ENCODE measurements at places on chromosomes 6 and 20.

GRCh38 chr20:10376270-10377075 is 57.5 kb downstream of the MKKS start:
- DNase-seq = no peak

DNA sequence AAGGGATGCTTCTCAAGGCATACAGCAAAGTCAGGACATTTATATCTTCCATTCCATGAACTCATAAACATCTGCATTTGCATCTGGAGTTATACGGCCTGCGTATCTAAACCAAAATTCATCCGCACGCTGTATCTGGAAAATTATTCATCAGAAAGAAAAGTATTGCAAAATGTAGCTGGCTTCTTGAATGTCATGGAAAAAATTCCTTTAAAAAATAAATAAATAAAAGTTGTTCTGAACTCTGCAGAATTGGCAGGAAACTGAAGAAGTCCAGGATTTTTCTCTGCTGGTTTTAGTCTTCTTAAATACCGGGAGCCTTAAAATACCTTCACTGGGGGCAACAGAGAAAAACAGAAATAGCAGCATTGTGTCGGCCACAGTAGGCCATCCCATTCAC is 23.7 kb upstream of the FOXF2 start:
- DNase-seq = no peak

GRCh38 chr20:49268600-49269365 is 9.1 kb downstream of the ZNFX1 start:
- no peak for DNase-seq

DNA sequence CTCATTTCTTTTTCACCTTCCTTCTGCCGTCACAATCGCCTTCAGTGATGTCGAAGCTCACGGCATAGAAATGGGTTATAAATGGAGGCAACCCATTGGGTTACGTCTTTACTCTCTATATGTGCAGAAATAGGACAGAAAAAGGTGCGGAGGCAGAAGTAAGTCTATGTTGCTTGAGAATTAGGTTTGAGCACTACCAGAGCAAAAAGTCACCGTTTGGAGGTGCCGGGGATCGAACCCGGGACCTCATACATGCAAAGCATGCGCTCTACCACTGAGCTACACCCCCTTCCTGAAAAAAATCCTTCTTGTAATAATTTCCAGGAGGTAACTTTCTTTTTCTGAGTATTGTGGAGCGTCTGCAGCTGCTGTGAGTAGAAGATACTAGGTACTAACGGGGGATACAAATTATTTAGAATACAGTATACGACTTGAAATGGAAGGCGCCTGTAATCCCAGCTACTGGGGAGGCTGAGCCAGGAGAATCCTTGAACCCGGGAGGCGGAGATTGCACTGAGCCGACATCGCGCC is 134.2 kb downstream of the TRIM27 start:
- DNase-seq = no peak

GRCh38 chr20:18287546-18287914 is 797 bp upstream of the ZNF133 start:
- no peak for DNase-seq

DNA sequence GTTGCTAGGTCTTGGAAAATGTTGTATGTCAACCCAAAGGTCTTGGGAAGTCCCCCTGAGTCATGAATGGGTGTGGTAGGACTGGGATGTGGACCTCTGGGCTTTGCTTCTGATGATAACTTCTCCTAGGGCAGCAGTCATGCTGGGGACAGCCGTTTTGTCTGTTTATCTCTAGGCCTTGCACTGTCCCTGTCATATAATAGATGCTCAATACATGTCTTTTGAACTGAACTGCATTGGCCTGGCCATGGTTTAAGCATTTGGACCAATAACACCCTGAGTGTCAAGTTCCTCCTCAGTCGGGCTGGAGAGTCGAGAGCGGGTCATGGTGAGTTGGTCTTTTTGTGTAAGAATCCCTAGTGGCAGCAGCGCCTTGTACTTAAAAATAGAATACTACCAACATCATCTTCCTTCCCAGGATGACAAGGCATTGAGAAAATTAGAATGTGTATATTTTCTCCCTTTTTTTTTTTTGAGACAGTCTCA is 43.1 kb downstream of the E2F3 start:
- DNase-seq = no peak

GRCh38 chr20:4736875-4737274 is 15.2 kb downstream of the PRND start:
- DNase-seq = no peak

DNA sequence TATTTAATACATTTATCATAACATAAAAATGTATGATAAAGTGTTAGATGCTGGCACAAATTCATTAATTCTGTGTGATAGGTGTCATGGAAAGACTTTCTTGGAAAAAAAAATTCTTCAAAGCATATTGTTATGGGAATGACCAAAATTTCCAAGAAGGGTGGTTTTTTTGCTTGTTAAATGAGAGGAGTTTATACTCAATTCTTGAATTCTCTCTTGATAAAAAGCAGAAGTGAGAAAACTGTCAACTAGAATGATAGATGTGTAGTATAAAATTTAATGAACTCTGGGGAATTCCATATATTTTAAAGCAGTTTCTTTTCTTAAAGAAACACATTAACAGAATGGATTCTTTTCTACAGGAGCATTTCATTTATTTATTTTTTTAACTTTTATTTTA is 62.0 kb upstream of the SNAP91 start:
- no peak for DNase-seq

- no peak for DNase-seq
Measured at GRCh38 chr6:89932245-89932802, 38.1 kb downstream of the GJA10 start.

GRCh38 chr20:37627767-37628130 is 66.1 kb upstream of the CTNNBL1 start:
- no peak for DNase-seq

DNA sequence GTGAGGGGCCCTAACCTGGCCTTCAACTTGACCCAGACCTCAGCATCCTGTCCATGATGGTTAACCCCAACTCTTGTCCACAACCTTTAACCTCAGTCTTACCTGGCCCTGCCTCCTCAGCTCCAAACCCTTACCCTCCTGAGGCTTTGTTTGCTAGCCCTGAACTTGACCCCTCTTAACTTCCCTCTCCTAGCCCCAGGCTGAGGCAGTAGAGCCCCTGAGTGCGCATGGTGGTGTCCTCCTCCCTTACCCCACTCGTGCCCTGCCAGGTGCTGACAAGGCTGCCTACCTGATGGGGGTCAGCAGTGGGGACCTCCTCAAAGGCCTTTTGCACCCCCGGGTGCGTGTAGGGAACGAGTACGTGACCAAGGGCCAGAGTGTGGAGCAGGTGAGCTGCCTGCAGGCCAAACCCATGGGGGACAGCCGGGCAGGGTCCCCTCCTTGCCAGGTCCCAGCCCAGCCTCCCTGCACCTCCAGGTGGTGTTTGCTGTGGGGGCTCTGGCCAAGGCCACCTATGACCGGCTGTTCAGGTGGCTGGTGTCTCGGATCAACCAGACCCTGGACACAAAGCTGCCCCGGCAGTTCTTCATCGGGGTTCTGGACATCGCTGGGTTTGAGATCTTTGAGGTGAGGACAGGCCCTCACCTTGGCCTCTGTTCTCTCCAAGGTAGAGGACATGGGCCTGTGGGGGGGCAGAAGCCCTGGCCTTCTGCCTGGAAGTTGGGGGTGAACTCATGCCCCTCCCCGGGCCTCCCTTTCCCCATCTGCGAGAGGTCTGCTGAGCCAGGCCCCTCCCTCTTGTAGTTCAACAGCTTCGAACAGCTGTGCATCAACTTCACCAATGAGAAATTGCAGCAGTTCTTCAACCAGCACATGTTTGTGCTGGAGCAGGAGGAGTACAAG is 31.9 kb downstream of the MYH7B start:
- no peak for DNase-seq

DNA sequence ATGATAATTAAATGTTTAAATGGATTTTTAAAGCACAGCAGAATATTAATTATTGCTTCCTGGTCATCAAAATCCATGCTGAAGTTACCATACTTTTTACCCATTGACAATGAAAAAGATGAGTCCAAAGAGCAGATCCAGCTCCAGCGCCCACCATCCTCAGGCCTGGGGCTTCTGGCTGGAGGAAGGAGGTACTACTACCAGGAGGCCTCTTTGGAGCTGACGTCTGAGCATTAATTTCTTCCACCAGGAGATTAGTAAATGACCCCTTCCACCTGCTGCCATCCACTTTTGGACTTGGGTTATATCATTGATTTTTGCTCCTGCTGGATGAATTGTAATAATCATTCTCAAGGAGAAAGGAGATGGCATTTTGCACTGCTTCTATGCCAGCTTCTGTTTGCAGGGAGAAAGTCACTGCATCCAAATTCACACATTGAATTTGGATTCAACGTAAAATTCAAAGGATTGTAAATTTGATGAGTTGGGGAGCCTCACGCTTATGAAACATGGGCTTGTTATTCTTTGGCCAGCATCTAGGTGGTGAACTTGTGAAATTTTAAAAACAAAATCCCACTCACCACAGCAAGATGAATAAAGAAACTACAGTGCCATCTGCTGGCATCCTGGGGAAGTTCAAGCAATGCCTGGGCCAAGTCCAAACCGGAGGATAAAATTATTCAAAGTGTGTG is 121.8 kb downstream of the SASH1 start:
- DNase-seq = no peak

DNA sequence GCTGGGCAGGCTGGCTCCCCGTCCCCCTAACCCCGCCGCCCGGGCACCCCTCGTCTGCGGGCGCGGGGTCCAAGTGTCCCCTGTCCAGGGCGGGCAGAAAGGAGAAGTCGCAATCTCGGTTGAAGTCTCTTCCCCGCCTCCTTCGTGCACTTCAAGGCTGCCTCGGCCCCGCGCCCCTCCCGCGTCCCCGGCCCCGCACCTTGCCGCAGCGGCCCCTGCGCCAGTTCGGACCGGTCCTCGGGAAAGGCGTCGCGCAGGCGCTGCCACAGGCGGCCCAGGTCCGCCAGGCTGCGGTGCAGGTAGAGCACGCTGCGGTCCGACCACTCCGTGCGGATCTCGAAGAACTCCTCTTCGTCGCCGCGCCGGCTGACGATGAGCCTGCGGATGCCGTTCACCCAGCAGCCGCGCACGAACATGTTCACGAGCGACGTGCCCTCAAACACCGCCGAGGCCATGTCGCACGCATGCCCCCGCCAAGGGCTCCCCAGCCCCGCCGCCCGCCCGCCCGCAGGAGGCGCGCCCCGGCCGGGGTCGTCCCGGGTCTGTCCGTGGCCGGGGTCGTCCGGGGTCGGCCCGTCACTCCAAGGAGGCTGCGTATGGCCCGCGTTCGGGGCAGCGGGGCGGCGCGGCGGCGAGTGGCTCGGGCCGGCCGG is at the start of gene PXDC1:
PXDC1 (minus strand) TSS at position 637 of the 653 bp plus-strand sequence; CDS start at position 455, 182 bp downstream.
- peak; percentile 34 for DNase-seq

- DNase-seq = no peak
Measured at GRCh38 chr20:4083098-4083865, 67.9 kb upstream of the RNF24 start.

- DNase-seq = no peak
Measured at GRCh38 chr6:114167583-114168576, 174.9 kb downstream of the HS3ST5 start.

GRCh38 chr6:161068321-161068741 is 76.8 kb downstream of the MAP3K4 start:
- no peak for DNase-seq

DNA sequence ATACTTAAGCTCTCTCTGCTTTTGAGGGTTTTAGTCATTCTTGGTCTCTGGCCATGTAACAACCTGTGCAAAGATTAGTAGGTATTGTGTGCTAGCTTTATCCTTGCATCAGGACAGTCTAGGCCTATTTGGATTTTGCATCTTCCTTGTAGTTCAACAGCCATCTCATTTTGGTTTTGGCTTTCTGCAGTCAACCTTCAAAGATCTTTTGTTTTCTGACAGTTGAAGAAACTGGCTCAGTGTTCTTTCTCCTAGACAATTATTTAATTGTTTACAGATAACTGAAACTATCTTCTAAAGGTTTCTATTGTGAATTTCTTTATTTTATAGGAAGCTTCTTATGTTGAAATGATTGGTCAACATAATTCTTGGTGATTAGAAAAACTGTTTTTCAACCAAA is 307.5 kb downstream of the CDKAL1 start:
- no peak for DNase-seq

GRCh38 chr6:155040901-155041650 is 46.0 kb downstream of the TIAM2 start:
- no peak for DNase-seq

- no peak for DNase-seq
Measured at GRCh38 chr6:108916026-108916686, 67.9 kb downstream of the ARMC2 start.

DNA sequence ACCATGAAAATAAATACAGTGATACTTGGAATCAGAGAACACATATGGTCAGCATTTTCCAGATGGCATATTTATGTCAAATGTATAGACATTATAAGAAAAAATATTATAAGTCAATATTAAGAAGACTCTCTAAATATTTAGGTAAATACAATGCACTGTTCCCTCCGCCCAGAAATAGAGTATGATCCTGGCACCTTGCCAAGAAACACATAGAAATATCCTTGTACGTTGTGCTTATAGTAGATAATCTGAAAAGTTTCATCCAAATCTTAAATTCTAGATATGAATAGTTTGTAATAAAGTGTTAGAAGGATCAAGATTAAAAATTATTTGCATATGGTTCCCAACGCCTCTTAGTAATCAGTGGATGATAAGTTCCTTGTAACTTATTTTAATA is 645.8 kb upstream of the GJE1 start:
- DNase-seq = no peak

DNA sequence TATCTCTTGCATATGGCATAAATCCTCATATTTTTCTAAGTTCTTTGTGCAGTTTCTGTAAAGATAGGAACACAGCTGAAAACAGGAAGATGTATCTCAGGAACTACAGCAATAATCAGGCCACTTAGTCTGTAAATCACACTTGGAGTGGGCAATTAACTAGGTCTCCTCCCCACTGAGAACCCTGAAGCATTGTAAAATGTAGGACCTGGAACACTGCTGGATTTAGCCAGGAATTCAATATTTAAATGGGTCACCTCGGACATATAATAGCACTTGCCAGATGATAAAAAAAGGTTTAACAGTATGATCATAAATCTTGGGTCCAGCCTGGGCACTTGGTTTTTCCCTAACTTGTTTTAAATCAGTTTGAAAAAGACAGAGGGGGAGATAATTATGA is 155.0 kb downstream of the GRM1 start:
- no peak for DNase-seq

GRCh38 chr6:155690820-155691219 is 235.2 kb upstream of the NOX3 start:
- DNase-seq = no peak

- DNase-seq = no peak
Measured at GRCh38 chr20:8212286-8212685, 80.2 kb downstream of the PLCB1 start.

GRCh38 chr6:105137388-105137787 is 42.4 kb downstream of the POPDC3 start:
- DNase-seq = no peak

DNA sequence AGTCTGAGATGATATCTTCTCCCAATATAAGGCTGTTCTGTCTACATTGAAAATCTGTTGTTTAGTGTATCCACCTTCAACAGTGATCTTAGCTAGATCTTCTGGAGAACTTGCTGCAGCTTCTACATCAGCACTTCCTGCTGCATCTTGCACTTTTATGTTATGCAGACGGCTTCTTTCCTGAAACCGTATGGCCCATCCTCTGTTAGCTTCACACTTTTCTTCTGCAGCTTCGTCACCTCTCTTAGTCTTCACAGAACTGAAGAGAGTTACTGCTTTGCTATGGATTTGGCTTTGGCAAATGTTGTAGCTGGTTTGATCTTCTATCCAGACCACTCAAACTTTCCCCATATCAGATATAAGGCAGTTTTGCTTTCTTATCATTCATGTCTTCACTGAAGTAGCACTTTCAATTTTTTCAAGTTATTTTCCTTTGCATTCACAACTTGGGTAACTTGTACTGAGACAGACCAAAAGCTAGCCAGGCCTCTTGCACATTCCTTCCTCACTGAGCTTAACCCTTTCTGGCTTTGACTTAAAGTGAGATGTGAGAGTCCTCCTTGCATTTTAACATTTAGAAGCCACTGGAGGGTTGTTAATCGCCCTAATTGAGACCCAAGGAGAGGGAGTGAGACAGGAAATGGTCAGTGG is 110.1 kb downstream of the PREP start:
- no peak for DNase-seq

All from GM12892 (cell line).